Right forelimb (tissue), 1 donor: ENCODE measurements at places on chromosomes 3 and 15.

- DNase-seq: no peak
These were observed 34.8 kb upstream of the SKIL start for GRCh38 chr3:170322566-170323269.

- DNase-seq: no peak
These were observed 161.2 kb downstream of the APBA2 start for GRCh38 chr15:29046977-29047376.

DNA sequence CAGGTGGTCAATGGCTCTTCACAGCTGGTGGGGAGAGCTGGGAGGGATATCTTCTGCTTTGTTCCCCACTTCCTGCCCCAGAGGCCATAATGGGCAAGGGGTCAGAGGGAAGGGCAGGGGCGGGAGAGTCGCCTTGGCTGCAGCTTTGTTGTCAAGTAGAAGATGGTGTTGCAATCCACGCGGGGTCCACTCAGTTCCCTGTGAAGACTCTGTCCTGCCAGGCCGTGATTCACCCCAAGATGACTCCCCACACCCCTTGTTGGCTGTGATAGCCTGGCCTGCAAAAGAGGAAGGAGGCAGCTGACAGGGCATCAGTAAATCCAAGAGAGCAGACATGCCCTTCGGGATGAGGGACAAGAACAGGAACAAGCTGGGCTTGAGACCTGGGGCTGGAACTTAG is 6.9 kb downstream of the GALNT15 start:
- DNase-seq: no peak

GRCh38 chr15:72284781-72285180 is 12.4 kb upstream of the PARP6 start:
- no peak for DNase-seq

DNA sequence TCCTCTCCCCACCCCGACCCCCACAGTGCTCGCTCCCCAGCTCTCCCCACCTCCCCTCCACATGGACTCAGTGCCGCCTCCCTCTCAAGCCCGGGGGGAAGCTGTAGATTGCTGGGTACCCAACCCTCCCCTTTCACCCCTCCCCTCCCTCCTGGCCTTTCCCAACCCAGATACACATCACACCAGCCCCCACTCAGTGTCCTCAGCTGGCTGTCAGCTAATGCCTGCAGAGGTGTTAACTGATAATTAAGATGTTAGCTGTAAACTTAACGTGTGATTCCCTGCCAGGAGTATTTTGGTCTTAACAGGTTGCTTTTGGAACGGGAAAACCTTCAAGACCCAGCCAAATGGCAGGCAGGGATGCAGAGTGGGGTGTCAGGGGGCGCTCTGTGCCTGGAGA is 39.4 kb upstream of the LINGO1 start:
- no peak for DNase-seq
